Cortex of kidney (tissue), 1 donor: ENCODE measurements at places on chromosomes 7 and 10.

GRCh38 chr7:27303026-27303425 lies 60.4 kb downstream of the EVX1 start:
- no peak for DNase-seq

GRCh38 chr7:100825751-100826513 lies 1.4 kb downstream of the EPHB4 start:
- DNase-seq: no peak

DNA sequence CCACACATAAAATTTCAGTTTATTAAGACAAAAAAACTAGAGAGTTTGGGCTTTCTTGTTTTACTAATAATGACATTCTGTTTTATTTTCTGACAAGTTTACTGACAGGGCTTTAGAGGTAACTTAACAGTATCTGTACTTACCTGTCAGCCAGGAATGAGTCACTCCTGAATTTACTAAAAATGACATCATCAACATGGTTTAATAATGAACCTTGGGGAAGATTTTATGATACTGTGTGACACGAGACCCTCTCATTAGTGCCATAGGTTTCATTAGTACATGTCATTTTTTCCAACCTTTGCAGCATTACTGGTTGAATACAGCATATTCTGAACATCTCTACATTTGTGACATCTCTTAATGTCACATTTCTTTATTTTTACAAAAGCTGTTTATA lies 131.1 kb downstream of the KCND2 start:
- no peak for DNase-seq

GRCh38 chr7:140223515-140224221 lies 46.9 kb upstream of the KDM7A start:
- no peak for DNase-seq

GRCh38 chr7:98647326-98647725 lies 30.2 kb downstream of the NPTX2 start:
- no peak for DNase-seq

- no peak for DNase-seq
These were observed 527 bp downstream of the PDIA4 start for GRCh38 chr7:149027611-149028345.

- DNase-seq: no peak
These were observed 319.8 kb upstream of the PHYHIPL start for GRCh38 chr10:58856508-58857240.

DNA sequence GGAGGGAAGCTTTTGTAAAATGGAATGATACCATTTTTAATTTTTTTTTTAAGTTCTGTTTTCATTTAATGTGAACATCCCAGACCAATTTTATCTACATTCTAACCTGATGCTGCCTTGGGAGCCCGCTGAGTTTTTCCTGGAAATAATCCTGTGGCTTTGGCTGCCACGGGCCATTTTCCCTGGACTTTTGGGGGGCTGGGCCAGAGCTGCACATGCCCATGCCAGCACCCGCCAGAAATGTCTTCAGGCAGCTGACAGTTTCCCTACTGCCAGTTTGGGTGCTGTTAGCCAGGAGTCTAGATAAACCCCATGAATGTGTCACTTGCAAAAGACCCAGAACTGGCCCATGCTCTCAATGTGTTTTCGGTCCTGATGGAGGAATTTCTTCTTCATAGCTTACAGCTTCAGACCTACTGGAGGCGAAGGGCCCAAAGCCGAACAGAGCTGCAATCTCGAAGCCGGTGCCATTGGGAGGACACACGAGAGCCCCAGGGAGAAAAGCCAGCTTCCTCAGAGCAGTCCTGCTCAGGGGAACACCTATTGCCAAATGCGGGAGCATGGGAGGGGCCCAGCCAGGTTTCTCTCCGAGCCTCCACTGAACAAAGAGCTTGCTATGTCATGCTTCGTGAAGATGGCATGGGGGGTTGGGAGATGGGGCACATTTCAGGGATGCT lies 444.2 kb upstream of the MKI67 start:
- DNase-seq: no peak

- DNase-seq: no peak
These were observed 7.9 kb upstream of the GSDME start for GRCh38 chr7:24764972-24765744.

GRCh38 chr7:28332046-28332445 lies 80.3 kb upstream of the CREB5 start:
- DNase-seq: no peak

DNA sequence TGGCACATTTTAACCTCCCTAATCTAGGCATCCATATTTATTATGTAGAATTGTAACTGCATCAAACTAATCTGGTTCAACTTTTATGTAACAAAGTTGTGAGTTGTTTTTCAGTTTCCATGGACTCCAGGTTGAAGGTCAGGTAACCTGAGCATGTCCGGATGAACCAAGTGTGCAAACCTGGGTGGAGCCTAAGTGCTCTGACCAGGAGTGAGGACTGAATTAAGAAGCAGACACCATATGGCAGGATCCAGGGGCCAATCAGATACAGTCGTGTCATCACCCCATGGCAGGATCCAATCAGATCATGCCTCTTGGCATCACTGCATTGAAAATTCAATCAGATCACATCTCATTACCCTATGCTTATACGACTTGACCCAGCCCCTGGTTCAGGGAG lies 41.2 kb upstream of the PHYHIPL start:
- DNase-seq: no peak

GRCh38 chr10:71432101-71432905 lies 35.6 kb downstream of the CDH23 start:
- no peak for DNase-seq

DNA sequence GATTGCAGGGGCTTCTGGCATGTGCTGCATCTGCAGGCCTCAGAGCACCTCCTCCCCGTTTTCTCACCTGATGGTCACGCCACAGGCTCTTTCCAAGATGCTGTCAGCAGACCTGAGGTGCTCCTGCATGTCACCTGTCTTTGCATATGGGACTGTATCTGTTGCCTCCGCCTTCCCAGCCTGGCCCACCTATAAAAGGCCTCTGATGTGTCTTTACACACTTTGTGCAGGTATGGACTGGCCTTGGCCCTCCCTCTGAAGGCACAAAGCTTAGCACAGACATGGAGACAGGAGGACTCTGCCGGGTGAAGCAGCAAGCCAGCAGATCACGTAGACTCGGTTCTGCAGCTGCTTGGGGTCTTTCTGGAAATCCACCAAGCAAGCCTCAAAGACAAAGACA lies 220.9 kb upstream of the PPP2R2D start:
- DNase-seq: no peak

- no peak for DNase-seq
These were observed 51.6 kb downstream of the PTPRZ1 start for GRCh38 chr7:121924269-121925186.

DNA sequence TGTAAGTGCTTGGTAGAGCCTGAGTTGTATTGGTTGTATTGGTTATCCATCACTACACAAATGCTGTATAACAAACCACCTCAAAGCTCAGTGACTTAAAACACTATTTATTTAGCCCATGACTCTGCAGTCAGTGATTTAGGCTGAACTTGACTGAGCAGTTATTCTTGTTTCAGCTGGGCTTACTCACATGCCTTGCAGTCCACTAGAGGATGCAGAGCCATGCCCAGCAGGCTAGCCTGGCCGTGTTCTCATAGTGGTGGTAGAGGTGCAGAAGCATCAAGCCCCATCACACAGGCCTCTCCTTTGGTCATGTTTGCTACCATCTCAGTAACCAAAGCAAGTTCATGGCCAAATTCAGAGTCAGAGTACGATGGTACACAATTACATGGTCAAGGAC lies 43.9 kb downstream of the LUC7L2 start:
- no peak for DNase-seq

- no peak for DNase-seq
These were observed 8.6 kb downstream of the PDE6C start for GRCh38 chr10:93620925-93621324.

DNA sequence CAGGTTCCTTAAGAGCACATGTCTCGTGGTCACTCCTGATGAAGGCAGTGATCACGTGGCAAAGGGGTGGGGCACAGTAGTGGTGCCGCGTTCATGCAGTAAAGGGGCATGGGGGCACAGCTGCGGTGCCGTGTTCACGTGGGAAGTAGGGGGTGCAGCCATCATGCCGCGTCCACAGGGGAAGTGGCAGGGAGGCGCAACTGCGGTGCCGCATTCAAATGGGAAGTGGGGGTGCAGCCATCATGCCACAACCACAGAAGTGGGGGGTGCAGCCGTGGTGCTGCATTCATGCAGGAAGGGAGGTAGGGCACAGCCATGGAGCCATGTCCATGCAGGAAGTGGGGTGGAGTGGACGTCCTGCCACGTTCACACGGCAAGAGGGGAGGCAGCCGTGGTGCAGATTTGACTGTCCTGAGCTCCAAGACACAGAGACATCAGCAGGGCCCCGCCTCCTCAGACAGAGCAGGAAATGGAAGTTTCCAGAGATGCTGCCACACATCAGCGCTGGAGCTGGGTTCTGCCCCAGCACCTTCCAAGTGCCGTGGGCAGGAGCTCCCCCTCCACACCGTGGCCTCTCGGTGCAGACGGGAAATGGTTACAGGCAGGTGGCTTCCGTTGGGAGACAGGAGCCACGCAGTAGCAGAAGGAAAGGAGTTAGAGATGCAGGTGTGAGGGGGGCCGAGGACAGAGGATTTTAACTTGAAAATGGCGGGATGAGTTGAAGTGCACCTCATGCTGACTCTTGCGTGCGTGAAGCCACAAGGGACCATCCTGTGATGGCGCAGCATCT lies 95.0 kb upstream of the DDC start:
- no peak for DNase-seq

- no peak for DNase-seq
These were observed 11.2 kb downstream of the ZFYVE27 start for GRCh38 chr10:97748116-97748515.

GRCh38 chr7:17152721-17153120 lies 145.7 kb upstream of the AHR start:
- DNase-seq: no peak

DNA sequence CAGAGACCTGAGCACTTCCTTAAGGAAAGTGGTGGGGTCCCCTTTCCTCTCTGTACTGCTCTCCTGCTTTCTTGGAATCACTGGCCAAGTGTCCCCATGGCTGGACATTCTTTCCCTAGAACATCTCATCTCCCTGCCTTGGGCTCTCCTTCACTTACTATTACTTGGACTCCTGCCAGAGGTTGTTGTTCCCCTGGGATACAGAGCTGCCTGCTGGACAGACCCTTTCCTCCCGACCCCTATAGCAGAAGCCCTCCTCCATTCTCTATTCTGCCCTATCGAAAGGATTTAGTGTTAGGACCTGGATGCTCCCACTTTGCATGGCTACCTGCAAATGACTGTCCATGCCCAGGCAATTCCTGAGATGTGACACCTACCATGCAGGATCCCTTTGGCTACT lies 164.3 kb upstream of the PODXL start:
- DNase-seq: no peak
